ENCODE measurements at places on chromosomes 7 and 10. TPM values are rescaled to one million over a fixed set of nuclear protein-coding genes. Genes with fewer than 3 reads are reported as not detected.

GRCh38 chr7:94907811-94908322 is 473 bp downstream of the PPP1R9A start:
- ATAC-seq: no peak

GRCh38 chr10:66654861-66655260 is 271.0 kb upstream of the LRRTM3 start:
- ATAC-seq: no peak

GRCh38 chr10:114115661-114116445 is 58.1 kb downstream of the CCDC186 start:
- ATAC-seq: no peak

GRCh38 chr10:21327289-21327993 is 198.0 kb downstream of the SKIDA1 start:
- ATAC-seq: peak; percentile 23

GRCh38 chr10:130739016-130739756 is 572.3 kb downstream of the TCERG1L start:
- no peak for ATAC-seq

DNA sequence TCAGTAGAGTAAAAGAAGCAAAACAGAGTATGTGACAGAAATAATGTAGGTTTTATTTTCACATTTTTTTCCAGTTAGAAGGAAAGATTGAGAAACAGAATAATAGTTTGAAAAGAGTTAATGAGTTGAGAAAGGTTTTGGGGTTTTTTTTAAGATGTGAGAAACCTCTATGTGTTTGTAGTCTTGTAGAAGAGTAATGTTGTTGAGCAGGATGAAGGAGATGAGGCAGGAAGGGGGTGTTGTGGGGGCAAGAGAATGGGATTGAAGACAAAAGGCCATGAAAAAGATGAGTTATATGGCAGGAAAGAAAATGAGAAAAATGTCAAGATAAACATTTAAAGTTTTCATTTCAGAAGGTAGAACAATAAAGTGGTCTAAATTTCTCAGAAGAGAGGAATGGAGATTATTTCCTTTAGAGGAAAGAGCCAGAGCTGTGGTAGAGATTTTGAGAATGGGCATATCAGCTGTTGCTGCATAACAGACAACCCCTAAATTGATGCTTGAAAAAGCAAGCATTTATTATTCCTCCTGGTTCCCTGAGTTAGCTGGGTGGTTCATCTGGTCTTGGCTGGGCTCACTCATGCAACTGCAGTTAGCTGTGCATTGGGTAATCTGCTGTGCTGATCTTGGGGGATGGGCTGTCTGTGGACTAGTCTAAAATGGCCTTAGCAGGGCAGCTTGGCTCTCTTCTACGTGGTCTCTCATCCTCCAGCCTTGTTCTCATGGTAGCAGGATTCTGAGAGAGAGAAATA is 27.1 kb downstream of the PCGF5 start:
- ATAC-seq: peak; percentile 19

The GPR158 gene
- not detected for total RNA-seq

DNA sequence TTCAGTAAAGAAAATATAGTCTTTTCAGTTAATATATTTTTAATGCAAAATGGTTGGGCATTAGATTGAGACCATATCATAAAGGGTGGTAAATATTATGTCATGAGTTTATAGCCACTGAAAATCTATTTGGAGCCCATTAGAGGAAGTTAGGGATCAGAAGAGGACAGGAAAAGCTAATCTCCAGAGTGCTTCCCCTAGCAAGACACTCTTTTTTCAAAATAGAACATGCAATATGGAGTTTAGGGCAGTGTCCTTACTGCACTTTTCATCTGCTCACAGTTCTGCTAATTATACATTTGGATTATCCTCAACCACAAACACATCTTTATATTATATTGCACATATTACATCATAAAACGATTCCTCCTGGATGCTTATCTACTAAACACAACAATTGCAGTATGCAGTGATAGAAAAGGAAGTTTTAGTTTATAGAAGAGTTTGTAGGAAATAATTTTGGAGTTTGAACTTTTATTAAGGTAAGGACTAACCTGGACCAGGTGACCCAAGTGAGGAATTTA is 159.8 kb downstream of the PHF14 start:
- no peak for ATAC-seq

GRCh38 chr7:98107313-98107721 is 655 bp downstream of the LMTK2 start:
- ATAC-seq: no peak

- peak; percentile 75 for ATAC-seq
Observed at GRCh38 chr7:37365405-37365804, 83.3 kb downstream of the ELMO1 start.

The TMEM270 gene
- not detected for total RNA-seq

The LIPN gene
- total RNA-seq: not detected

The PHYHIPL gene
- total RNA-seq: not detected

DNA sequence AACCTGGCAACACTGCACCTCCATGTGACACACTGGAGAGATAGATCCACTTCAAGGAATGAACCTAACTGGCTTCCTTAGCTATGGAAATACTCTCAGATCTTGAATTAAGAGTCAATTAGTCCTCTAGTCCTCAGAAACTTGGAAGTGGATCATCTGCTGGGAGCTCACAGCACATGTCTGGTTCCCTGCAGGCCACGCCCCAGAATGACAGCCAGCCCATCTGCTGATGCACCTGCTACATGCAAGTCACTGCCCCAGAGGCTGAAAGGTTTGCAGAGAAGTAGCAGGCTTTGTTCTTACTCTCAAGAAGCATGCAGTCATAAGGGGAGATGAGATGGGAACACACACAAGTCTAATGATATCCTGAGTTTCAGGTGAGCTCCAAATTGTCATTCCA is 275.9 kb downstream of the SKAP2 start:
- no peak for ATAC-seq

The EVX1 gene
- not detected for total RNA-seq

GRCh38 chr7:121076350-121077164 is 88.0 kb downstream of the CPED1 start:
- peak; percentile 53 for ATAC-seq

GRCh38 chr7:152485826-152486225 is 50.0 kb upstream of the KMT2C start:
- ATAC-seq: no peak

- no peak for ATAC-seq
Observed at GRCh38 chr10:10796061-10796773, 221.5 kb upstream of the CELF2 start.

- ATAC-seq: no peak
Observed at GRCh38 chr10:132058793-132059759, 6.7 kb upstream of the JAKMIP3 start.

DNA sequence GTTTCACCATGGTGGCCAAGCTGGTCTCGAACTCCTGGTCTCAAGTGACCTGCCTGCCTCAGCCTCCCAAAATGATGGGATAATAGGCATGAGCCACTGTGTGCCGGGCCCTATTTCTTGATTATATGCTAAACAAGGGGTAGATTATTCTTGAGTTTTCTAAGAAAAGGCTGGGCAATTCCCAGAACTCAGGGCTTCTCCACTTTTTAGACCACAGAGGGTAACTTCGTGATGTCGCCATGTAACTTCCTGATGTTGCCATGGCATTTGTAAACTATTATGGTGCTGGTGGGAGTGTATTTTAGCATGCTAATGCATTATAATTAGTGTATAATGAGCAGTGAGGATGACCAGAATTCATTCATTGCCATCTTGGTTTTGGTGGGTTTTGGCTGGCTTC is 35.8 kb downstream of the OTUD1 start:
- ATAC-seq: no peak

DNA sequence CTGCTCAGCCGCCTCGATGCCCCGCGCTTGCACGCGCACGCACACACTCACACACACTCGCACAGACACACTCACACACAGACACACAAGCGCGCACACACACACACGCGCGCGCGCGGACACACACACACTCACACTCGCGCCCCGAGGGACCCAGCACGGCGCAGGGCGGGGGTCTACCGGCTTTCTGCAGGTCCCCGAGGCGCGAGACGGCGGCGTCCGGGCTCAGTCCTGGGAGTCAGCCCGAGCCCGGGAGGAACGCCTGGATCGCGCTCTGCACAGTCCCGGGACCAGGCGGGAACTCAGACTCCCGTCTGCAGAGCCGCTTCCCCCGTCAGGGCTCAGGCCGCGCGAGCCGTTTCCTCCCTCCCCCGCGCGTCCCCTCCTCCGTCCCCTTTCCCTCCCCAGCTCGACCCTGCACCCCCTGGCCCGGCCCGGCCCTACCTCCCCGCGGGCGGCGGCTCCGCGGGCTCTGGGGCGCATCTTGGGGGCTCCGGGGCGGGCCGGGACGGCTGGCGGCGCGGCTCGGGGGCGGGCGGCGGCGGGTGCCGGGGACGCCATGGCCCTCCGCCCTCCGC is 464 bp downstream of the DENND2A start:
- peak; percentile 37 for ATAC-seq

DNA sequence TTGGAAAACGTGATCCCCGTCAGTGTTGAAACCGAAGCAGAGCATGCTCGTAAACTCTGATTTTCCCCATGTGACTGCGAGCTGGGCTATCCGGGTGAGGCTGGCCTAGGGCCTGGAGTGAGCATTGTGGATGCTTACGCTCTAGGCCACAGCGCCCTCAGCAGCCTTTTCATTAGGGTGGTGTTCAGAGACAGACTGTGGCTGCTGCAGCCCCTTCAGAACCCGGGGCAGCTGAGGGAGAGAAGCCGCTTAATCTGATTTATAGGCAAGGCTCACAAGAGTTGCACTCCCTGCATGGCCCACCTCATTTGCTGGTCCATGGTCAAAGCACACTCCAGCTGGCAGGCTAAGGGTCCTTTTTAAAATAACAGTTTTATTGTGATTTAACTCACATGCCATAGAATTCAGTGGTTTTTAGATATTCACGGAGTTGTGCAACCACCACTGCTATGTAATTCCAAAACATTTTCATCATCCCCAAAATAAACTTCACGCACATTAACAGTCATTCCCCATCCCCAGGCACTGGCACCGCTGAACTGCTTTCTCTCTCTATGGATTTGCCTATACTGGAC is 72.5 kb downstream of the SYPL1 start:
- ATAC-seq: no peak

The FAM171A1 gene
- 2.4 TPM for total RNA-seq

The ERVW-1 gene
- not detected for total RNA-seq
